ENCODE measurements at places on chromosomes 11 and 22.

GRCh38 chr22:47625013-47625385, 862.5 kb downstream of the TBC1D22A start:
- no peak for DNase-seq

GRCh38 chr11:118606157-118606843, 1.1 kb upstream of the PHLDB1 start:
- peak; percentile 39 for DNase-seq

- DNase-seq, result no peak
Observed at GRCh38 chr11:28756977-28757376, 648.8 kb downstream of the METTL15 start.

DNA sequence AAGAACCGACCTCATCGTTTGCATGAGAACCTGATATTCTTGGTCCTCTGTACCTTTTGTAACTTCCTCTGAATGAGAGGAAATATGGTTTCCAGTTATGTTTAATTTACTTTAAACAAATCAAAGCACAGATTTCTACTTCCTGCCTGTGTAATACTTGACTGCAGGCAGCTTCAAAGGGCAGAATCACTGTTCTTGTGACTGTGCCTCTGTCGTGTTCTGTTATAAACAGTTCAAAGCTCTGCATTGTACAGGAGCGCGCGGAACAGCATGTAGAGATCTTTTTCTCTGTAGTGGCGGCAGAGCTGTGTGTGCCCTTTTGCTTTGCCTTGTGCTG, 73.2 kb upstream of the CLDN5 start:
- DNase-seq, result no peak

DNA sequence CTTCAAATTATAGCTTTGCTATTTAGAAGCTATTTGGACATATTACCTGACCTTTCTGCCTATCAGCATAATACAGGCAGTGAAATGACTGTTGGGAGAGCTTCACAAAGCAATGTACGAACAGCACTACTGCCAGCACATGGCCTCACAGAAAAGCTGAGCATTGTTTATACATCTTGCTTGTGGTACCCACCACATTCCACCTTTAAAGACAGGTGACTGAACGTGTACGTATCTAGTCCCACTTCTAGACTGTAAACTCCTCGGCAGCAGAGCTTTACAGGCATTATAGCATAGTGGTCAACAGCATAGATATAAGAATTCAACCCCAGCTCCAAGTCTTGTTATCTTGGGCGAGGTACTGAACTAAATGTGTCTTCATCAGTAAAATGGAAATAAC, 1.6 kb downstream of the JOSD1 start:
- DNase-seq, result no peak

DNA sequence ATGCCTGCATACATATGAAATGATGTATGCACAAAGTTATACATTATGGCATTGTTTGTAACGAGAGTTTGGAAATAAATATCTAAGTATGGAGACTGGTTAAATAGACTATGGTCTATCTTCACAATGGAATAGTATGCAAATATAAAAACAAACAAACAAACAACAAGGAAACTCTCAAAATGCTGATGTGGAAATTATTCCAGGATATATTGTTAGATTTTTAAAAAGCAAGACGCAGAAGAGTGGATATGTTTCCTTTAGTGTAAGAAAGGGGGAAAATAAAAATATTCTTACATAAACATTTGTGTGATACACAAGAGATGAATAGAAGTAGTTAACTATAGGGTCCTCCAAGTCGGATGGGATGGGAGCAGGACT, 10.8 kb upstream of the CRKL start:
- no peak for DNase-seq

GRCh38 chr11:122363296-122363695, 247.3 kb upstream of the BLID start:
- DNase-seq, result no peak

- DNase-seq, result no peak
Observed at GRCh38 chr11:69770540-69770939, 4.6 kb downstream of the FGF4 start.

DNA sequence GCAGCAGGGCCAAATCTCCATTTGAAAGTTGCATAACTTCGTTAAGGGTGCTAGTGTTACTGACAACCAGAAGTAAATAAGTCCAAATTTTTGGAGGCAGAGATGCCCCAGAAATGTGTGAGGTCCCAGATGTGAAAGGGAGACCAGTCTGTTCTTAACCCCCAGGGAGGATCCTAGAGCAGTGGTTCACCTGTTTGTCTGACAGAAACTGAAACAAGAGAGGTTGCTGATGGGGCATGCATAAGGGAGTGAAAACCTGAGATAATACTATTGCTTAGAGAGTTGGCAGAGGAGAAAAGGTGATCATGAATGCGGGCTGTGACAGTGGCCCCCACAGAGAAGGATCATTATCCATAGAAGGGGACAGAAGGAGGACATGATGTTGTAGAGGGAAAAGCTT, 3.8 kb downstream of the CBLIF start:
- no peak for DNase-seq

- no peak for DNase-seq
Observed at GRCh38 chr11:104704146-104704830, 194.0 kb downstream of the CASP12 start.

DNA sequence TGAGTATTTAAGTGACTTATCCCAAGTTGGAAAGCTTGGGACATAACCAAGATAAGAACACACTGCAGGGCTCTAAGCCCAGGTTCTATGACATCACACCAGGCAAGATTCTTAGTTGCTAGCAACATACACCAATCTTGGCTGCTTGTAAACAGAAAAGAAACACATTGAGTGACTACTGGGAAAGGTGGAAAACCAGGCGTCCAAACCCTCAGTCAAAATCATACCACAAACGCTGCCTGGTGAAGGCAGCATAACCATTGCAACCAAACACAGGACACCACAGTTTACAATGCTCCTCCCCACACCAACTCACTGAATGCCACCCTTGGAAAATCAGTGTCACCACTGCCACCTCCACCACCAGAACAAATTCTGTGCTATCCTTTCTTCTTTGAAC, 379.9 kb downstream of the TTC28 start:
- DNase-seq, result no peak

- no peak for DNase-seq
Observed at GRCh38 chr11:40328890-40329614, 1130.4 kb downstream of the LRRC4C start.

DNA sequence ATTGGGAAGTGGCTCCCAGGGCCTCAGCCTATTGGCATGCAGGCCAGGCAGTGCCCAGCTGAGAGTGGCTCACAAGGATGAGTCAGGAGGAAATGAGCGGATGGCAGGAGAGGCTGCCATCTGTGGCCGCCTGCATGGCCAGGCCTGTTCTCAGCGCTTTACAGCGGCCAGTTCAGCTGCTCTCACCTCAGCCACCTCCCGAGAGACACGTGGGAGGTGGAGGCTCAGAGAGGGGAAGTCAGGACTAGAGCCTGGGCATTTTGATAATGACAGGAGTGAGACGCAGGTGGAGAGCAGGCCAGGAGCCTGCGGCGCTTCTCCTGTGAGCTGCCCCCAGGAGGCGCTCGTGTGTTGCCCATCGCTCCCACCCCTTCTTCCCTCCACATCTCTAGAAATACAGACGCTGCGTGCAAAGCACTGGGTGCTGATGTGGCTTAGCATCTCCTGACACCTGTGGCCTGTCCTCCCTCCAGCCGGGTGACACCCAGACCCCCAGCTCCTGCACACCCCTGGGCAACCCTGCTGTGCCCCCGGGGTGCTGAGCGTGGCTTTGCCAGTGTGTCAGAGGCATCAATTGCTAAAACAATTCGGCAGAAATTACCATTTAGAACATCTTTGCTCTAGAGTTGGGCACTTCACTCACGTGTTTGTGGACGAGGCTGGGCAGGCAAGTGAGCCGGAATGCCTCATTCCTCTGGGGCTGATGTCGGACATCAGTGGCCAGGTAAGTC, 21.4 kb upstream of the PANX2 start:
- DNase-seq, result no peak

DNA sequence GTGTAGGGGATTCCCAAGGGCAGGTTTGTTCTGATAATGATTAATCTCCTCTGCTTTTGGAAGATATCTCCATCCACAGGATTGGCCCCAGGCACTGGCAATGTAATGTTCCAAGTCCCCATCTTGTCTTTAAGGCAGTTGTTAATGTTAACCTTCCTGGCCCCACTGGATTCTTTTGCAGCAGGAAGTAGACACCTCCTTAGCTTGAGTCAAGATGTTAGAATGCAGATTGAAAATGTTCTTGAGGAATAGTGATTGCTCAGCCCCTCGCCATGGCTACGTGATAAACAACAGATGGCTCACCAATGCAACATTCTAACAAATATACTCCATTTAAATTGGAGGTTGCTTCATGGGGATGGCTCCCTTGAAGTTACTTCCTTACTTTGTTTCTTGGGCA, 7.3 kb downstream of the HEPHL1 start:
- no peak for DNase-seq

- no peak for DNase-seq
Observed at GRCh38 chr11:125559888-125560287, 9.4 kb upstream of the EI24 start.

- DNase-seq, result no peak
Observed at GRCh38 chr11:35583126-35583525, 35.1 kb upstream of the FJX1 start.

- no peak for DNase-seq
Observed at GRCh38 chr22:33415401-33415800, 357.2 kb upstream of the SYN3 start.

GRCh38 chr11:116513278-116513823, 259.4 kb downstream of the BUD13 start:
- no peak for DNase-seq

GRCh38 chr11:44992181-44992582, 41.5 kb upstream of the TP53I11 start:
- no peak for DNase-seq

- DNase-seq, result no peak
Observed at GRCh38 chr22:48650323-48651035, 1177.2 kb downstream of the BRD1 start.

- no peak for DNase-seq
Observed at GRCh38 chr11:12397931-12398334, 20.6 kb downstream of the PARVA start.

GRCh38 chr11:12674936-12675696, 895 bp downstream of the TEAD1 start:
- peak; percentile 27 for DNase-seq

GRCh38 chr11:73234471-73235181, 16.5 kb downstream of the P2RY2 start:
- DNase-seq, result no peak

DNA sequence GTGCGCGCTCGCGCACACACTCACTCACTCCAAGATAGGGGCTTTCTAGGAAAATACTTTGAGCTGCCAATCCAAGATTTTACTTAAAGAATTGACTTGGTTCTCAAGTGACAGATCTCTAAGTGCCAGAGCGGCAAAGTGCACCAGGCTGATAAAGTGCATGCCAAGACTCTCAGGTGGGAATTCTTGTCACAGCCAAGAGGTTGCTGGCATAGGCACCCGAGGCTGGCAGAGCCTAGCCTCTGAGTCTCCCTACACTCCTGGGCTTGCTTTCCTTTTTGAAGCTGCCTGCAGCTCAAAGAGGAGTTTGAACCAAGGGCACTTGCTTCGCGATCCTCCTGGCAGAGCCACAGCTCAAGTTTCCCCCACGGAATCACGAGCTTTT, 2.5 kb upstream of the ADM start:
- no peak for DNase-seq

- no peak for DNase-seq
Observed at GRCh38 chr22:22430111-22430820, 78.3 kb downstream of the ZNF280B start.

- no peak for DNase-seq
Observed at GRCh38 chr11:83051760-83052671, 19.7 kb downstream of the RAB30 start.

GRCh38 chr11:1864831-1865665, 12.2 kb downstream of the LSP1 start:
- no peak for DNase-seq

GRCh38 chr11:29957431-29957830, 59.4 kb downstream of the KCNA4 start:
- no peak for DNase-seq

DNA sequence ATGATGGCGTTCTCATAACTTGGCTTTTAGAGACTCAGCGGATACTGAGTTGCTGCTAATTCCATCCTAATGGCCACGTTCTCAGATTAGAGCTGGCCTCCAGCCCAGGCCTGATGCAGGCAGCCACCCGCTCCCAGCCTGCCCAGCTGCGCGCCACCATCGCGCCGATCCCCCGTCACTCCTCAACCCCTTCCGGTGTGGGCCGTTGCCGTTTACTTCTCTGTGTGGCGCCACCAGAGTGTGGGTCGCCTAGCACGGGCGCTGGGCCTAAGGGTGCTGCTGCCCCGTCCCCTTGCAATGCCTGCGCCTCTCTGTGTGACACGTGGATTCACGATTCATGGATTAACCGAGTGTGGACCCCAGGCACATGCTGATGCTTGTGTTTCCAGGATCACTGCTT, 1116.0 kb downstream of the BRD1 start:
- DNase-seq, result no peak

All from progenitor cell of endocrine pancreas (in vitro differentiated cells).